ENCODE measurements at places on chromosomes 12 and 14. TPM values are rescaled to one million over a fixed set of nuclear protein-coding genes. Genes with fewer than 3 reads are reported as not detected.

E2F7 gene
- 7.9 TPM for total RNA-seq

SDSL gene
- total RNA-seq: not detected

LRRC9 gene
- not detected for total RNA-seq

HCAR3 gene
- not detected for total RNA-seq

TOMM20L gene
- total RNA-seq: not detected

PTPRB gene
- total RNA-seq: not detected

SLC17A8 gene
- total RNA-seq: not detected

DACT1 gene
- 0.48 TPM for total RNA-seq

TMEM106C gene
- 199 TPM for total RNA-seq

P3H3 gene
- total RNA-seq: 1.8 TPM

XPOT gene
- 163 TPM for total RNA-seq

LTBP2 gene
- 0.02 TPM for total RNA-seq

RNASE2 gene
- not detected for total RNA-seq

MGAT4C gene
- not detected for total RNA-seq

FLRT2 gene
- not detected for total RNA-seq

PLEKHD1 gene
- 0.04 TPM for total RNA-seq
